ENCODE measurements at places on chromosomes 16 and 17.

DNA sequence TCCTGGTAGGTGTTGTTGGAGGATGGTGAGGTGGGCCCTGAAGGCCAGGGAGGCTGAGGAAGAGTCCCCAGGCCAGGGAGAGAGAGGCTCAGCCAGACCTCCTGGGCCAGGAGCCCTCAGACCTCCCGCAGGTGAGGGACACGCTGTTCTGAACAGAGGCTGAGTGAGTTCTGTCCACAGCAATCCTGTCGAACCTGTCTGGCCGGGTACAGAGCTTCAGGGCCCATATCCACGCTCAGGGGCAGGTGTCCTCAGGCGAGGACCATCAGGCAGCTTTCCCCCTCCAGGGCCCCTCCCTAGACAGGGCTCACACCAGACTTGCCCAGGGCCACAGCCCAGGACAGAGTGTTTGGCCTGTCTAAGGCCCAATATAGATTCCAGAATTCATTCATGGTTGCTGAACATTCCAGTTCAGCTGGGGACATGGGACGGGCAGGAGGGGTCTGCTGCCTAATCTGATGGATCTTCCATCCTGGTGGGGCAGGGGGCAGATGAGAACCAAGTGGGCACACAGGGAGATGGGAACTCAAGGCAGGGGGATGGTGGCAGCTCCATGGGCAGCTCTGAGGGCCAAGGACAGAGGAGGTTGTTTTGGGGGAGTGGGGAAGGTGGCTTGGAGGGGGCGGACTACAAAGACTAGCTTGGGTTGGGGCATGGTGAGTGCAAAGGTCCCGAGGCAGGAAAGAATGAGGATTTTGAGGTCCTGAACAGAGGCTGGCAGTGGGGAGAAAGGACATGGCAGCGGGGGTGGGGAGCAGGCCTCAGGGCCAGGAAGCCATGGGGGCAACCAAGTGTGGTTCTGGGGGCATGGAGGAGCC is 23.4 kb upstream of the MPRIP start:
- DNase-seq = no peak

DNA sequence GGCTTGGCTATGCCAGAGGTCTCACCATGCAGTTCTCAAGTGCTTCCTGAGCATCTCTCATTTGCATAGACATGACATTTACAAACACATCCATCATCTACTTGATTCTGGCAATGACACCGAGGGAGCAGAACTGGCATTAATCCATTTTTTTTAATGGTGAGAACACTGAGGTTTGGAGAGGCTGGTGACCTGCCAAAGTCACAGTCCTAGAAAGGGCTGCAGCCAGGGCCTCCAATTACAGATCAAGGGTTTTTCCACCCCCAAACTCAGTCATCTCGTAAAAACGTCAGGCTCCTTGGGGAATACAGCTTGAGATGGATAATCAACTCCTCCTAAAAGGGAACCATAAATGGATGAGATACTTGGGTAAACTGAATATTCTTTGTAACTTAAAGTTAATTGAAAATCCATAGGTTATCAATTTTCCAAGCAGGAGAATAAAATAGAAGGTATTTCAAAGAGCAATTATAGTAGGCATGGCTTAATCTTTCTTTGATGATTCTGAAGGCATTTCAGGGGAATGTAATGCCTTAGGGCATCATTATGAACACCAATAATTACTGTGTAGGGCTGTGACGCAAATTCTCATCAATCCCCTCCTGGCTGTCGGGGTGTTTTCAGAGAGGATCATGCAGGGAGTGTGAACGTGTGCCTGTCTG is 9.4 kb upstream of the MEOX1 start:
- no peak for DNase-seq

DNA sequence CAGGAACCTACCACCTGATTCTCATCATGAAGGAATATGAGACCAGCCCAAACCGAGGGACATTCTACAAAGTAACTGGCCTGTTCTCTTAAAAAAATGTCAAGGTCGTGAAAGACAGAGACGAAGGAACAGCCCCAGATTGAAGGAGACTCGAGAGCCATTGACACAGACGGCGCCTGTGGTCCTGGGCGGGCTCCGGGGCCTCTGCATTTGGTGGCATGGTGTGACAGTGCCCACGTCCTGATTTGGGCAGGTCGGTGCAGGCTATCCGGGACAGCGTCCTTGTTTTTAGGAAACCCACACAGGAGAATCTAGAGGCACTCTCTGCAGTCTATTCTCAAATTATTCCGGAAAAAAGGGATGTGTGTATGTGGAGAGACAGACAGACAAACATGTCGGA is 64.1 kb downstream of the ADCY9 start:
- DNase-seq = no peak

DNA sequence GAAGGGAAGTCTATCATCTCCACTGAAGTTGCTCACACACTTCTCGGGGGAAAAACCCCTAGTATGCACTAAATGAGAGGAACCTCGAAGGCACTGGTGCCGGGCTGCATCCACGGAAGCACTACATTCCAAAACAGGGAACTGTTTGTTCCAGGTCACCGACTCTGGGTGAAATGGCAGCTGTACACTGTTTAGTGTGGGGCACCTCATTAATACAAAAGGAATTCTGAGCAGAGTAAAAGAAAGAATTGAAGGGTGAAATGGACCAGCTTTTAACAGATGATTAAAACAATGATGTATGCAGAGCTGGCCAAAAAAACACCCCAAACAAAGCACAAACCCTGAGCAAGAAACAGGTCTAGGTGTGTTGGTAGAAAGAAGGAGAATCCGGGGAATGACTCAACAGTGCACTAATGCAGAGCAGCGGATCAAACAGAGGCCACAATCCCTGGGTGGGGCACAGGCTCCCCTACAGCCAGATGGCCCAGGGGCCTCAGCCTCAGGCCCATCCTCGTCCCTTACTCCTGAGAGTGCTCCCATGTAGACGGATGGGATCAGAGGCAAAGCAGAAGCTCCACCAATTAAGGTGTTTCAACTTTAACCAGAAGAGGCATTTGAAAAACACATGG is 161.5 kb downstream of the ZFHX3 start:
- no peak for DNase-seq

All from cerebellum (tissue), 4 donors.